ENCODE measurements at places on chromosomes 3 and 15.

DNA sequence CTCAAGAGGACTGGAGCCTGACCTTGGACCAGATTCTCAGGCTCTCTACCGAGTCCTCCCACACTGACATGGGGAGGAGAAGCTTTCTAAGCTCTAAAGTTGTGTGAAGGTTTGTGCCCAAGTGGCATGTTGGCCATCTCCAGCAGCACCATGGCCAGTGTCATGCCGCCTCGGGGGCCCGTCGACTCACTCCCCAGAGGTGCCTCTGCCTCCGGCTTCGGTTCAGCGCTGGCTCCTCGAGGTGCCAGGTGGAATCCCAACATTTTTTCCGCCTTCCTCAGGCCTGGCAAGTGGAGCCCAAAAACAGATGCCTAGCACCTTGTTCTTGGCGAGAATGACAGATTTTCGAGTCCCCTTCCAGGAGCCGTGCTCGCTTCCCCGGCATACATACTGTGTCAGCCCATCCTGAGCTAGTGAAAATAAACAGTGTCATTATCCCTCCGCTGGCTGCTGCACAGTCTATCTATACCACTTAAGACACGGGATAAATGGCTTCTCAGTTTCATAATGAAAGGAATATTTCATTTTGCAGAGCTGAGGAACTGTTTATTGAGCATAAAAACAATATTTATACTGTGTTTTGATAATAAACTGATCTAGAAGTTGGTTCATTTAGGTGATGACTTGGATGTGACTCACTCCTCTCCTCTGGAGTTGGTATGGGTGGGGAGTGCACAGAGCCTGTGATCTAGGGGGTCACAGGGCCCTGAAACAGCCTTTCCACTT is 328.5 kb upstream of the TLE3 start:
- no peak for DNase-seq

DNA sequence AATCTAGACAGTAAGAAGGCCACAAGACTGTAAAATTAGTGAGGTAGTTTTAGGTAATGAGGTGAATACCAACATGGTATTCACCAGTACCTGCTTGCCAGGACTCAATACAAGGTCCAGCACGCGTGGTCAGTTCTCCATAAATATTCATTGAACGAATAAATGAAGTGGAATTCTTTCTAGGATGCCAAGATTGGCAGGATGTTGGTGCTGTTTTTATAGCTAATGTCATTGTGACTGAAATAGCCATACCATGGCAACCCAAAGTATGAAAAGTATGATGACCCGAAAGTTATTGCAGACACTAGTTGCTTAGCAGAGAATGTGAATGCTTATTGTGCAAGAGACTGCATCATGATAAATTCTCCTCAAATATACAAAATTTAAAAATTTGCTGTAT is 307.2 kb downstream of the KCNH8 start:
- DNase-seq, result no peak

GRCh38 chr3:139934613-139935015 is 371 bp upstream of the CLSTN2 start:
- DNase-seq, result no peak

DNA sequence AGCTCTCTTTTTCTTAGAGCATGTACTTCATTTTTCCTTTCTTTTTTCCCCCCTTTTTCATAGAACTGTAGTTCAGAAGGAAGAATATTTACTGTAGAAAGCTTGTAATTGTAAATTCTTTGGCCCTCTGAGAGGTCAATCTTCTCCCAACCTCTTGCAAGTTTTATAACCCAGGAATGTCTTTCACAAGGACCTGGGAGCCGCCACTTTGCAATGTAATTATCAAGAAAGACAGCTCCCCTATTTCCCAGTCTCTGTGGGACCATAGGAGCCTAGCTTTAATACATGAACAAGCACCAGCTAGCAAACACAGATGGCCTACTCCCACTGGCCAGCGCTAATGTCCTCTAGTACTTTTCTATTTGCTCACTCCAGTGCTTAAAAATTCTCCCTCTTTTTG is 51.4 kb downstream of the NFKBIZ start:
- no peak for DNase-seq
